ENCODE measurements at places on chromosomes 16 and 17.
A peak's percentile ranks its signal among the peaks of the same experiment; 100 is the strongest.

- no peak for DNase-seq
These were observed 8.2 kb downstream of the DCAF7 start for GRCh38 chr17:63558441-63558840.

DNA sequence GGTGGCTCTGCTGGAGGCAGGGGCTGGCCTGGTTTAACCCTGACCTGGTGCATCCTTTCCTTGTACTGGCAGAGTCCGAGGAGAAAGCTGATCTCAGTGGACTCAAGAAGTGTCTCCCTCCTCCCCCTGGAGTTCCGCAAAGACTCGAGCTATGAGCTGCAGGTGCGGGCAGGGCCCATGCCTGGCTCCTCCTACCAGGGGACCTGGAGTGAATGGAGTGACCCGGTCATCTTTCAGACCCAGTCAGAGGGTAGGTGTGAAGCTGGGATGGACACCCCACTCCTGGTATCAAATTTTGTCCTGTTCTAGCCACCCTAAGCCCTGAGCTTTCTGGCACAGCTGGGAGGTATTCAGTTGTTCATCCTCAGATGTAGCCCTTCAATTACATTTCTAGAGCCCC is 42.5 kb downstream of the IL21R start:
- no peak for DNase-seq

- no peak for DNase-seq
These were observed 473.9 kb downstream of the CDH13 start for GRCh38 chr16:83100679-83101078.

- no peak for DNase-seq
These were observed 50.0 kb downstream of the BEAN1 start for GRCh38 chr16:66477028-66477515.

DNA sequence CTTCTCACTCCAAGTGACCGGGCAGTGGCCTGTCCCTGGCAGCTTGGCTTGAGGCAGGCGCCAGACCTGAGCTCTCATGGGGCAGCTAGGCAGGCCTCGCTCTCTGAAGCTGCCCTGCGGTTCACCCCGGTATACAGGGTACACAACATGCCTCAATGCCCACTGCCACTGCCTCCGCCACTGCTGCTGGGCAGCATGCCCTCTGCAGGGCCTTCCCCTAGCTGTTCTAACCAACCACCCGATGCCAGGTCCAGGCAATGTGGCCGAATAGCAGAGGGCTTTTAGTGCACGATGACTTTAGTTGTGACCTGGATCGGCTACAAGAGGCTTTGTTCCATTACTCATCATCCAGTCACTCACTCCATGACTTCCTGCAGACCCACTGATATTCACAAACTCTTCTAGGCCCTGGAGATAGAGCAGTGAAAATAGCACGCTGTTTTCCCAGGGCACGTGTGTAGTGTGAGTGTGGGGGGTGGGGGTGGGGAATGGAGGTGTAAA is 19.7 kb downstream of the CDC42EP4 start:
- DNase-seq = peak; percentile 62

- DNase-seq = no peak
These were observed 29.5 kb downstream of the SRL start for GRCh38 chr16:4212211-4212933.

GRCh38 chr17:79671085-79671694 is 59.6 kb upstream of the ENPP7 start:
- no peak for DNase-seq

GRCh38 chr16:17358355-17358754 is 112.4 kb downstream of the XYLT1 start:
- no peak for DNase-seq

GRCh38 chr17:74733365-74734122 is 3.5 kb upstream of the RAB37 start:
- no peak for DNase-seq

GRCh38 chr17:2406271-2406902 is 5.5 kb upstream of the MNT start:
- no peak for DNase-seq

DNA sequence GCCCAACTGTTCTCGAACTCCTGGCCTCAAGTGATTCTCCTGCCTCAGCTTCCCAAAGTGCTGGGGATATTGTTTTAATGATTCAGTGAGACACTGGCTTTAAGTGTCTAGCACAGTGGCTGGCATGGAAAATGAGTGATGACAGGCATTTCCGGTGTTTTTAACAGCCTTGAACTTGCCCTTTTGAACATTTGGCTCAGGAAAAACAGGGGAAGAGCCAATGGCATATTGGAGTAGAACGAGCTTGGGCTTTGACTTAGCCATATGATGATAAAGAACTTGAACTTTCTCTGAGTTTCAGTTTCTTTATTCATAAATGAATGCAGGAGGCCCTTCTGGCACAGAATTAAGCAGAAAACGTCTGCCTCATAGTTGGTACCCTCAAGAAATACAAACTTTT is 145.0 kb upstream of the HS3ST4 start:
- DNase-seq = no peak

GRCh38 chr16:28254158-28254557 is 38.2 kb upstream of the SBK1 start:
- no peak for DNase-seq

- peak; percentile 75 for DNase-seq
These were observed 90.0 kb upstream of the TBX2 start for GRCh38 chr17:61309362-61310256.

DNA sequence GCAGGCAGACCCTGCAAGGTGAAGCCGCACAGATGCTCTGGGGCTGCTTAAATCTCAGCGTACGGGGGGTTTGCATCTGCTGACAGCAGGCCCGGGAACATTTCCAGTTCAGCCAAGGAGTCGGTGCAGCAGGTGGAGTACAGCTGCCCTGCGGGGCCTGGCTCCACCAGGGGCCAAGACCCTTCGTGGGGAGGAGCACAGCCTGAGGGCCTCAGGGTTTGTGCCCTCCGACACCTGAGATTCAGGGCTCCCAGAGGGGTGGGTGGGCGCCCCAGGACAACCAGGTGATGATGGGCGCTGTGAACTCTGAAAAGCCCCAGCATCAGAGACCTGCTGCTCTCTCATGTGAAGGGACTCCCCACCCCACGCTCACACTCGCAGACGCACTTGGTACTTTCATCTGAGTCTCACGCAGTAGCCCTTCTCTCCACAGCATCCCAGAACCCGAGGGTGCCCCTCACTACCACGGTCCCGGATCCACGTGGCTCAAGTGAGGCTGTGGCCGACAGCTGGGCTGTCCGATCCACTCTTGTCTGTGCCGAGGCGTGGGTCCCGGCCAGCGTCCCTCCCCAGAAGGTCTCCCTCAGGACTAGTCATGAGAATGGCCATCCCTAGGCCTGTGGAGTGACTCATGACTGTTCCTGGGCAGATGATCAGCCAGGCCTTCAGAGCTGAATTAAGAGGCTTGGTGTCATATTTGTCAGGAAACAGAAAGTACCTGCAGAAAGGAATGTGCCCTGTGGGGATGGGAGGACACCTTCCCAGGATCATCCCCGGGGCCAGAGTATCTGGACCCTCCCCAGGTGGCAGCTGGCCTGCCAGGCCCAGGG is 29.6 kb downstream of the ACSF3 start:
- DNase-seq = no peak

DNA sequence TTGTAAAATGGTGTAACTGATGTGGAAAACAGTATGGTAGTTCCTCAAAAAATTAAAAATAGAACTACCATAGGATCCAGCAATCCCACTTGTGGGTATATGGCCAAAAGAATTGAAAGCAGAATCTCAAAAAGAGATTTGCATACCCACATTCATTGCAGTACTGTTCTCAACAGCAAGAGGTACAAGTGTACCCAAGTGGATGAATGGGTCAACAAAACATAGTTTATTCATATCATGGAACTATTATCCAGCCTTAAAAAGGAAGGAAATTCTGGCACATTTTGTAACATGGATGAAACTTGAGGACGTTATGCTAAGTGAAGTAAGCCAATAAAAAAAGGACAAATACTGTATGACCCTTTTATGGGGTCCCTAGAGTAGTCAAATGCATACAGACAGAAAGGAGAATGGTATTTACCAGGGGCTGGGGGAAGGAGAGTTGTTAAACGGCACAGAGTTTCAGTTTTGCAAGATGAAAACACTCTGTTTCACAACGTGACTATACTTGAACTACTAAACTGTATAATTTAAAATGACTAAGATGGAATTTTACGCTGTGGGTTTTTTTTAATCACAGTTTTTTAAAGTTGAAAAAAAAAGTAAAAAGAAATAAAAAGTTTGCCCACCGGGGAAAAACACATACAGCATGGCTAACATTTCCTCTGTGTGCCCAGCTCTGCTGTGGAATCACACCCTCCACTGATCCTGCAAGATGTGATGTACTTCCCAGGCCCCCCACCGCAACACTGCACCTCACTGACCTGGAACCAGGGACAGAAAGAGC is 6.1 kb downstream of the TVP23A start:
- no peak for DNase-seq

DNA sequence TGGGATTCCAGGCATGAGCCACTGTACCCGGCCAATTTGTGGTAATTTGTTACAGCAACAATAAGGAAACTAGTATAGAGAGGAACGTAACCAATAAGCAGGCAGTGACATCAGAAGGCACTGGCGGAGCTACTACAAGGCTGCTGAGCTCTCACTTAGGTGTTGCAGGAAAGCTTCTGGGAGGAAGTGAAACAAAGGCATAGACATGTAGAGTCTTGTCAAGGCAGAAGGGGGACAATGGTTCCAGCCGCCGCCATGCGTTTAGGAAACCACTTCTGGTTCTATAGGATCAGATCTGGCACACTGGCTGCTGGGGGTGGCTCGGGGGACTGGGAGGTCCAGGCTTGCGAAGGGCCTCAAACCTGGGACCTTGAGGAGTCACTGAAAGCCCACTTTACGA is 9.4 kb upstream of the CPSF4L start:
- DNase-seq = no peak

- peak; percentile 38 for DNase-seq
These were observed 1.2 kb downstream of the TMEM95 start for GRCh38 chr17:7356072-7356549.

GRCh38 chr16:66905633-66906539 is 12.8 kb downstream of the CDH16 start:
- no peak for DNase-seq

DNA sequence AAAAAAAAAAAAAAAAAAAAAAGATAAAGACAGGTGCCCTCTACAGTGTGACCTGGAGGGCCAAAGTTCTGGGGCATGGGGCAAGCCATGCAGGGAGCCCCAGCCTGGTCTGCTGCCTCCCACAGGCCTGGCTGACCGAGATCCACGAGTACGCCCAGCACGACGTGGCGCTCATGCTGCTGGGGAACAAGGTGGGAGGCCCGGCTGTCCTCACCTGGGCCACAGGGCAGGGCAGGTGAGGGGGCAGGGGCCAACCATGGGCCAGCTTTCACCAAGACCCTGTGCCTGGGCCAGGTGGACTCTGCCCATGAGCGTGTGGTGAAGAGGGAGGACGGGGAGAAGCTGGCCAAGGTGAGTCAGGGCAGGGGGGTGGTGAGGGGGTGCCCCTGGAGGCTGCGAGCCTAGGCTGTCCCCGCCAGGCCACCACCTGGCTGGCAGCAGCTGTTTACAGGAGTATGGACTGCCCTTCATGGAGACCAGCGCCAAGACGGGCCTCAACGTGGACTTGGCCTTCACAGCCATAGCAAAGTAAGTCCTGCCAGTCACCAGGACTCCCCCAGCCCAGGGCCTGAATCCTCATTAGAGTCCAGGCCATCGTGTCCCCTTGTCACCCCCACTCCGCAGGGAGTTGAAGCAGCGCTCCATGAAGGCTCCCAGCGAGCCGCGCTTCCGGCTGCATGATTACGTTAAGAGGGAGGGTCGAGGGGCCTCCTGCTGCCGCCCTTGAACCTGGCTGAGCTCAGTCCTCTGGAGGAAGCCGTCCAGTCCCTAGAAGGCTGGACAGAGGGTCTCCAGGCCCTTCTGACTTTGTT is 2.7 kb upstream of the TRAF7 start:
- no peak for DNase-seq

DNA sequence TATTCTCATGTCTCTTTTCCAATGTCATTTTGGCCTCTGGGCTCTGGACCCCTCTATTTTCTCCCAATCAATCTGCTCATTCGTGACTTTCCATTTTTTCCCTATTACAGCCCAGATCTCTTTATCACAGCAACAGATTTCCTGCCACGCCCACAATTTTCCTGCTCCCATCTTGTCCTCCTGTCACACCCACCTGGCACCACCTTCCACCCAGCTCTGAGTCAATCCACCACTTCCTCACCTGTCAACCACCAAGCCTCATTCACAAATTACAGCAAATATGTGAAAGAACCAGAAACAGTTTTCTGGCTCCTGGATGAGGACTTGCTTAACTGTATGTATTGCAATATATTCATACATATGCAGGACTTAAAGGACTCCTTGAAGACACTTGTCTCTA is 311.3 kb downstream of the GRIN2A start:
- DNase-seq = no peak

GRCh38 chr16:56618138-56618537 is 7.4 kb upstream of the MT1E start:
- no peak for DNase-seq

DNA sequence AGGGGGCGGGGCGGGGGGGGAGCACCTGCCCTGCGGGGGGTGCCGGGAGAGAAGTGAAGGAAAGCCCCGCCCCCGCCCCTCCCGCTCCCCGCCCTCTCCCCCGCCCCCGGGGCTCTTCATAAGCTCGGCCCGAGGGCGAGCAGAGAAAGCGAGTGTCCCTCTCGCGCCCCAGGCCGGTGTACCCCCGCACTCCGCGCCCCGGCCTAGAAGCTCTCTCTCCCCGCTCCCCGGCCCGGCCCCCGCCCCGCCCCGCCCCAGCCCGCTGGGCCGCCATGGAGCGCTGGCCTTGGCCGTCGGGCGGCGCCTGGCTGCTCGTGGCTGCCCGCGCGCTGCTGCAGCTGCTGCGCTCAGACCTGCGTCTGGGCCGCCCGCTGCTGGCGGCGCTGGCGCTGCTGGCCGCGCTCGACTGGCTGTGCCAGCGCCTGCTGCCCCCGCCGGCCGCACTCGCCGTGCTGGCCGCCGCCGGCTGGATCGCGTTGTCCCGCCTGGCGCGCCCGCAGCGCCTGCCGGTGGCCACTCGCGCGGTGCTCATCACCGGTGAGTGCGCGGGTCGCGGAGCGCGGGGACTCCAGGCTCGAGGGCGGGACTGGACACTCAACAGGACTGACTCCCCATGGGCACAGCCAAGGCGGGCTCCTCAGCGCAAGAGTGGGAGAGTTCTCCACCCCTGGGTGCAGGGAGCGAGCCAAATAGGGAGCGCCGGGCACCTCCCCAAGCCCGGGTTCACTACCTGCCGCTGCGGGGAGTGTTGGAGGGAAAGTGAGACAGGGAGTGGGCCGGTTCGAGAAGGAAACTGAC is at the start of gene HSD11B2:
TSS of gene HSD11B2 (plus strand) at position 145 of the 798 bp plus-strand sequence. CDS start at position 273, 128 bp downstream.
- no peak for DNase-seq

DNA sequence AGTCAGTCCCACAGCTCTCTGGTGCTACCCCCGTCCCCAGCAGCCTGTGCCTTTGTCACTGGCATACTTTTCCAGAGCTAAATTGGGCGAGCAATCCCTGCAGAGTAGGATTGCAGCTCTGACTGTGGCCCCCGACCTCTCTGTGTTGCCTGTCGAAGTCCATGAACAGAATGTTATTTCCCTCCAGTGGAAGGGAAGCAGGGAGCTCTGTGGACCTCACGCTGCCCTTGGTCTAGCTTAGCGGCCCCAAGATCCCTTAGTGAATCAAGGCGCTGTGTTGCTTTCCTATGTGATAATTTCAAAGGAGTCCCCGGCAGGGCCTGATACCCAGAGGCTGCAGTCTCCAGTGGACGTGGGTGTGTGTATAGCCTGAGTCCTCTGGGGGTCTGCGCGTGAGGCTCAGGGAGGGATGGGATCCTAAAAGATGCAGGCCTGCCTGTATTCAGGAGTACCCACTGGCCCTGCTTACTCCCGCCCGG is 15.5 kb upstream of the CD300A start:
- DNase-seq = no peak

Measured in brain microvascular endothelial cell (primary cell).